ENCODE measurements at places on chromosomes 13 and 19.

DNA sequence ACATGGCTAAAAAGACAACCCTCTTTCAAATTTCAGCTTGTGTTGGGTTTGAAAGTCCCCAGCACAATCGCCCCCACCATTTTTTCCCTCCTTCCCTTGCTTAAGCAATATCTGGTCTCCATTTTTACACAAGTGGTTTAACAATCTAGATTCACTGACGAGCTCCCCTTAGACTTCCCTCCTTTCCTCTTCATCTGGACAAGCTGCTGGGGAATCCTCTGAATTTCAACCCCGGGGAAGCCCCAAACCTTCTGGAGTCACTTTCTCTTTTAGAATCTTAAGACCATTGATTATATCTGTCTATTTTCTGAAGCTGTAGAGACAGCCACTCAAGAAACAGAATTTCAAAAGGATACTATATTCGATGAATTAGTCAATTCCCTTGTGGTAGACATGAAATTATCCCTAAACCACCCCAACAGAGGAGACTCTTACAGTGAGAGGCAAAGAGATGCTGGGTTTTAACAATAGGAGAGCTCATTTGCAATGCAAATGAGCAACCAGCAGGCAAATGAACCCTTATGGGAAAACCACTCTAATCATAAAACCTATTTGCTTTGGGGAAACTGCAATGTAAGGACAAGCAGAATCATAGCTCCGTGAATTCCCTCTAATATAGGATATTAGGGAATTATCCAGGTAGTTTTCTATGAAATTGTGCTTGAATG, 78.9 kb downstream of the TEX26 start:
- no peak for DNase-seq

- no peak for DNase-seq
Measured at GRCh38 chr13:113589251-113589960, 4.9 kb downstream of the TFDP1 start.

DNA sequence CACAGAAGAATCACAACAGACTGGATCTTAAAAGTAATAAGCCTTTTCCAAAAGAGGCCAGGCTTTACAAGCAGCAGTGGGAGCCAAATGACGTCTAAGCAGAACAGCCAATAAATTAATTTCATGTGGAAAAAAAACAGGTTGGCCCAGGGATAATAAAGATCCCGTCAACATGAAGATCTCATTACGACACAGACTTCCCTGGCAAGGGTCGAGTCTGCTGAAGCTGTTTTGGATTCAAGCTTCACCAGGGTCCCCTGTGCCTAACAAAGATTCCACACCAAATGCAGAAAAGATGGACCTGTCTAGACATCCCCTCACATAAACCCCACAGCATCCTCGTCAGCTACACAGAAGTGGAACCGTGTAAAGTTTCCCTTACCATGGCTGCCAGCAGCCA, 215.1 kb upstream of the ZNF507 start:
- DNase-seq, result no peak

GRCh38 chr13:25166306-25166705, 5.8 kb downstream of the AMER2 start:
- DNase-seq, result no peak

DNA sequence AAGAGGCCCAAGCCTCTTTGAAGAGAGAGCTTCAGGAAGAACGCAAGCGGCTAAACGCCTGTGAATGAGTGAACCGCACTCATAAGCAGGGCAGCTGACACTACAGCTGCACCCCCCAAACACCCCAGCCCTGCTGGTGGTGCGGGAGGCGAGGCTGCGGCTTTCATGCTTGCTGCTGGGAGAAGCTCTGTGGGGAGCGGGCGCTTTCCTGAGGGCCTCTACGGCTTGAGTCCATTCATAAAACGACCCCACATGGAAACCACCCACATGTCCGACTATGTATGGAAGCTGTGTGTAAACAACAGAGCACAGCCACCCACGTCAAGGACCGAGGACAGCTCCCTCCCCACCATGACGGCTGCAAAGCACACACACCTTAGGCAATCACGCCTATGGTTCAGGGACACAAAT, 5.5 kb downstream of the AP3D1 start:
- DNase-seq, result no peak

- DNase-seq, result no peak
Measured at GRCh38 chr13:77991003-77991402, 72.4 kb upstream of the EDNRB start.

DNA sequence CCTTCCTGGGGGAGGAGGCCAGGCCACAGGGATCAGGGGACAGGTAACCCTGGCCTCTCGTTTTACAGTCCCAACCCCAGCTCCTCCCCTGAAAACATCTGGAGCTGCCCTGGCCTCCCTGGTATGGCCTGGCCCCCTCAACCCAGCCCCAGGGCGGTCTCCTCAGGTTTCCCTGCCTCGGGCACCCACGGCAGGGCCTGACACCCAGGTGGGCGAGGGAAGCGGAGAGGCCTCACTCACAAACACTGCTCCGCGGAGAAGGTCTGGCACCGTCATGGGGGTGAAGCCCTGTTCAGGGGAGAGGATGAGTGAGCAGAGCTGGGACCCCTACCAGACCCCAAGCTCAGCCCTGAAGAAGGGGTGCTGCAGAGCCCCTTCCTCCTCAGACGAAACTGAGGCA, 6.5 kb upstream of the CCER2 start:
- DNase-seq, result no peak

GRCh38 chr13:101019126-101019525, 344.5 kb upstream of the TMTC4 start:
- DNase-seq, result no peak

- peak; percentile 82 for DNase-seq
Measured at GRCh38 chr19:35716801-35717664, 770 bp upstream of the KMT2B start.

DNA sequence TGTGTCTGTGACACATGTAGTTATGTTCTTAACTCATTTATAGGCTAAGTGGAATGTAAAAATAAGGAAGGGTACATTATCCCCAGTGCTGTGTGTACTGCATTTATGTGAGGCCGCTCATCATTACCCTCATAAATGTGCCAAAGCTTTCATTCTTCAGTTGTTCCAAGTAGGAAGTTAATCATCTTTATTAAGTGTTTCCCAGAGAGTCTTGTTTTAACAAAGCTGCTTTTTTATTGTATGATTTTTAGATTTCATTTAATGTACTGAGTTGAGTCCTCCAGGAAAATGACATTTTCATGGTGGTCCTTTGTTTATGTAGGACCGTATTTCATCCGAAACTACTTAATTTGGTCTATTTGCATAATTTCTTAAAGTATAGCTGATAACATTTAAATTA, 379.8 kb downstream of the DLEU7 start:
- DNase-seq, result no peak

- no peak for DNase-seq
Measured at GRCh38 chr19:53045536-53045935, 996 bp downstream of the ERVV-2 start.

DNA sequence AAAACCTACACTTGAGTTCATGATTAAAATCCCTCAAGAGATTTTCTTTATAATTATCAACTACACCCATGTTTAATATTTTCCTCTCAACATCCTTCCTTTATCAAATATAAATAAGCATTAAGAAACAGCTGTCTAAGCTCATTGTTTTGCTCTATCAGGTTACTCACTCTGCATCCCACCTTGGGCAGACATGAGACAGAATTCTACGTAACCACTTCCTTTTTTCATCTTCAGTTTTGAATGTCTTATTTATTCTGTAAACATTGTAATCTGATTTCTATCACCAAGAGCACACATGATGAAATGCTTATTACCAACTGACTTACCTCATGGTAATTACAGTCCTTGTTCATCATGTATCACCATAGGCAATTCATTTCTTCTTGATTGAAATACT, 1256.6 kb upstream of the ATXN8OS start:
- no peak for DNase-seq

GRCh38 chr13:47421525-47421924, 524.7 kb upstream of the HTR2A start:
- no peak for DNase-seq

GRCh38 chr13:30319130-30319529, 11.8 kb upstream of the KATNAL1 start:
- no peak for DNase-seq

DNA sequence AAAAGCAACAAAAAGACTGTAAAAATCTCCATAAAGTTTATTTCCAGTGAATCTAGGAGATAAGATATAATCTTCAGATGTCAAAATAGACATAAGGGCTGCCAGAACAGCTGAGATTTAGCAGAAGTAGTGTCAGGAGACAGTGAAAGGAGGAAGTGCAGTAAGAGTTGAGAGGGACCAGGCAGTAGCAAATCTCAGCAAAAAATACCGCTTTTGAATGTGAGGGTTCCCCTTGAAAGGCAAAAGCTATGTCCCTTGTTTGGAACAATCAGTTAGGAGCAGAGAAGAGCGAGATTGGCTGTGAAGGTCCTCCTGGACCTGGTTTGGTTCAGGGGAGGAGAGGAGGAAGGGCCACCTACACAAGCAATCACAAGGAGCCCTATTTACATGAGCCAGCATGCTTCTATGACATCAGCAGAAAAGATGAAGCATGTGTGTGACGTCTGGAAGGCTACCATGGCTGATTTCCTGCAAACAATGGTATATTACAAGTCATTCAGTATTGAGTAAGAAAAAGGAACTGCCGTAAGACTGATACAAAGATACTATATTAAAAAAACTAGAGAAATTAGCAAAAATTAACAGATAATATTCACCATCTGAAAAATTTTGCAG, 98.9 kb upstream of the SIAH3 start:
- DNase-seq, result no peak

DNA sequence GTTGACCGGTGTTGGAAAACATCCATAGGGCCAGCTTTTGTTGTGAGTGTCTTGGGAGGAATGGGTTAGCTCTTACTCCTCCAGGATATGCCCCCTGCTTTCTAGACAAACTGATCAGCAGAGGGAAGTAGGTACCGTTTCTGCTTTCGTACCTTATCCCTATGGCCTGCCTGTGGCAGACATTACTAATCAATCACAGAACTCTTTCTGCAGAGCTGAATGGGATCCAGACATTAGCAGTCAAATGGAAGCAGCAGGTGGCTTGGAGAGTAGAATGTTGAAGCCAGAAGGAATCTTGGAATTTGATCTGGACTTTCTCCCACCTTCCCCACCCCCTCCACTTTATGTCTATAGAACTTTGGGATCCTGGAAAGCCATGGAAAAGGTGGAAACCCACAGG, 17.1 kb downstream of the NWD1 start:
- DNase-seq, result no peak

Data from esophagus squamous epithelium (tissue), 5 donors.